Neural progenitor cell (in vitro differentiated cells): ENCODE measurements at places on chromosomes 3 and 15. TPM values are rescaled to one million over a fixed set of nuclear protein-coding genes. Genes with fewer than 3 reads are reported as not detected.

DNA sequence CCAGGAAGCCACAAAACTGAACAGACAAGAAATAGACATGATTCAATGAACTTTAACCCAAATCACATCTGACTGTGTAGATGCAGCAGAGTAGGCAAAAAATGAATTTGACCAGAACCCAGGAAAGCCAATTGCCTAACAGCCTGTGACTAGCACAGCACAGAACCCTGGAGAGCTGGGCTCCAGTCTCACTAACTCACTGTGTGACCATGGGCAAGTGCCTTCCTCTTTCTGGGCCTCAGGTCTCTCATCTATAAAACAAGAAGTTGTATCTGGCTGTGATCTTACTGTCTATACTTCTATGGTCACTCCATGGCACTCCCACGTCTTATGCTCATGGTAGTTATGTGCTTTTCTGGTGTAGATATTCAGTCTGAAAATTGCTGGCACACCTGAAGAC, 48.1 kb upstream of the USP3 start:
- no peak for DNase-seq

GTF2A2 gene
- total RNA-seq = 57.9 and 83.1 TPM in 2 replicates

- DNase-seq = no peak
These were observed 3.2 kb downstream of the UBE2E2 start for GRCh38 chr3:23206366-23206765.

DNA sequence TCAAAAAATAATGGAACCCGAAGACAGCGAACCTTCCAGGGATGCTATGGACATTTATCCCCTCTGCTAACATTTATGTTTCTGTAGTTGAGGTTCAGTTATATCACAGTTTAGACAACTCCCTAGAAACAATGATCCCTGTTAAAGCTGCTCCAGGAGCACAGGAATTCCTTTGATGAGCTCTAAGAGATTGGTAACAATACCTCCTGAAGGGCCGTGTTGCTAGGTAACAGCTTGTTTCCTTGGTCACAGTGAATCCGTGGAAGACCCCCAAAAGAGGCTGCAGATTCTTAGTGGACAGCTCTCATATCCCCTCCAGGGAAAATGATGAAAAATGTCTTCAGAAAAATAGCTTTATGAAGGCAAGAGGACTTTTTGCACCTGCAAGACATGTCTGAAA, 160.2 kb downstream of the SERPINI1 start:
- peak; percentile 91 for DNase-seq

EPHB3 gene
- 2.3 and 3.6 TPM in 2 replicates for total RNA-seq

GRCh38 chr3:125148836-125149235, 63.7 kb downstream of the SLC12A8 start:
- no peak for DNase-seq
